AG04449 (cell line): ENCODE measurements at places on chromosomes 11 and 22.

DNA sequence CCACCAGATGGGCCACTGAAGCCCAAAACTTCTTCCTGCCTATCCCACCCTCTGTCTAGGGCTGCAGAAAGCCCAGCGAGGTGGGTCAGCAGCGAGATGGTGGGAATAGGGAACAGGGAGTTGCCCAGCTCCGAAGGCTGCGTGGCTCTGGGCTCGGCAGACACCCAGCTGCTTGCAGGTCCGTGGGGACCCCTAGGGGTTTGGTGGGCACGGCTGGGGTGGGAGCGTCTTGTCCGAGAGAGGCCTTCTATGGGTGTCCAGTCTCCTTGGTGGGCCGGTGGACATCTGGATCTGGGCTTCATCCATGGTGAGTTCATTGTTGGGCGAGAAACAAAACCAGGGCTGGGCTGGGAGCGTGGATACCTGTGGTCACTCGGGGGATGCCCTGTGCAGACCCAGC, 1211.0 kb downstream of the BRD1 start:
- DNase-seq: no peak

GRCh38 chr11:59680287-59681154, 11.7 kb upstream of the PATL1 start:
- peak; percentile 31 for DNase-seq

DNA sequence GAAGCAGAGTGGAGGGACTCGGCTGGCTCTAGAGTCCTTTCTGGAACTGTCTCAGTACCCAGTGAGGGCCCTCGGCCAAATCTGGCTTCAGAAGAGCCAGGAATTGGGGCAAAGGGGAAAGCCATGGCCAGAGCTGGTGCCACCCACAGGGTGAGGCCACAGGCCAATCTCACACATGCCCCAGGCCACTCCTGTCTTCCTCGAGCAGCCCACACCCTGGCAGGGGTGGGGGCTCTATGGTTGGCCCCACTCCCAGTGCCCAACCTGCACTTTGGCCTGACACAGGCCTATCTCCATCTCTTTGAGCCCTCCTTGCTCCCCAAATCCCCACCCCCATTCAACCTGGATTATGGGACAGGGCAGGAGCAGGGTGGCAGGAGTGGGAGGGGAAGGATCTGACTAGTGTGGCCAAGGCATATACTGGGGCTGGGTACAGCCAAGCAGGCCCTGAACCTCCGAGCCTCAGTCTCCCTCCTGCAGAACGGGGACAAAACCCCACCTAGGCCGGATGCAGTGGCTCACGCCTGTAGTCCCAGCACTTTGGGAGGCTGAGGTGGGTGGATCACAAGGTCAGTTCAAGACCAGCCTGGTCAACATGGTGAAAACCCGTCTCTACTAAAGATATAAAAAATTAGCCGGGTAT, 6.9 kb downstream of the TST start:
- no peak for DNase-seq

GRCh38 chr22:47020166-47020565, 257.7 kb downstream of the TBC1D22A start:
- DNase-seq: no peak

DNA sequence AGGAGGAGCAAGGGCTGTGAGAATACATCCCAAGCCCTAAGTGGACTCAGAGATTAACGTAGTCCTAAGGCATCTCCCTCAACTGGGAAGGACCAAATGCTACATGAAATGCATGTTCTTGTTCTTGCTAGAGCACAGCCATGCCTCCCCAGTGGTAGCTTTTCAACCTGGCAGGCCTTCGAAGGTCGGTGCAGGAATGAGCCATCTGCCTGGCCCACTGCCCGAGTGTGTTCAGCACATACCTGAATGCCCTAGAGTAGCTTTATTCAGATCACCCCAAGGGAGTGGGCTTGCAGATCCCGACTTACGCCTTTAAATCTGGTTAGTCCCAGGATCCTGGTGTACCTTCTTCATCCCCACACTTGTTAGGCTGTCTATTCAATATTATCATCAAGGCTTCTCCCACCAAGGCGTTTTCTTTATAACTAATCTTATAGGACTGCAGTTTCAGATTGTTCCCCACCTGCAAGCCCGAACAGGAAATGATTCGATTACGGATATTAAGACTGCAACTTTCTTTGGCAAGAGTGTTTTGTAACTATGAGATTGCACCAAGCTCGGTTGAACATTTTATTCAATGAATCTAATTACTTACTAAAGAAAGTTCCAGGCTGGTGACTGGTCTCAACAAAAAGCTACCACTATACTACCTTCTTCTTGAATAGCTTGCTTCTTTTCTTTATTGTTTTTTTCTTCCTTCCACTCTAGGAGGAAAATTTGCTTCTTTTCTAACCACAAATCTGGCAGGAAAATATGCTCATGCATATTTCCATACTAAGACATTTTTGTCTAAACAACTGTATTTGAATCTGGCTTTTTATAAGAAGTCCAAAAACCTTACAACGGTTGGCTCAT, 115.6 kb downstream of the SGSM3 start:
- no peak for DNase-seq

- DNase-seq: no peak
Measured at GRCh38 chr11:98829971-98830370, 190.8 kb upstream of the CNTN5 start.

DNA sequence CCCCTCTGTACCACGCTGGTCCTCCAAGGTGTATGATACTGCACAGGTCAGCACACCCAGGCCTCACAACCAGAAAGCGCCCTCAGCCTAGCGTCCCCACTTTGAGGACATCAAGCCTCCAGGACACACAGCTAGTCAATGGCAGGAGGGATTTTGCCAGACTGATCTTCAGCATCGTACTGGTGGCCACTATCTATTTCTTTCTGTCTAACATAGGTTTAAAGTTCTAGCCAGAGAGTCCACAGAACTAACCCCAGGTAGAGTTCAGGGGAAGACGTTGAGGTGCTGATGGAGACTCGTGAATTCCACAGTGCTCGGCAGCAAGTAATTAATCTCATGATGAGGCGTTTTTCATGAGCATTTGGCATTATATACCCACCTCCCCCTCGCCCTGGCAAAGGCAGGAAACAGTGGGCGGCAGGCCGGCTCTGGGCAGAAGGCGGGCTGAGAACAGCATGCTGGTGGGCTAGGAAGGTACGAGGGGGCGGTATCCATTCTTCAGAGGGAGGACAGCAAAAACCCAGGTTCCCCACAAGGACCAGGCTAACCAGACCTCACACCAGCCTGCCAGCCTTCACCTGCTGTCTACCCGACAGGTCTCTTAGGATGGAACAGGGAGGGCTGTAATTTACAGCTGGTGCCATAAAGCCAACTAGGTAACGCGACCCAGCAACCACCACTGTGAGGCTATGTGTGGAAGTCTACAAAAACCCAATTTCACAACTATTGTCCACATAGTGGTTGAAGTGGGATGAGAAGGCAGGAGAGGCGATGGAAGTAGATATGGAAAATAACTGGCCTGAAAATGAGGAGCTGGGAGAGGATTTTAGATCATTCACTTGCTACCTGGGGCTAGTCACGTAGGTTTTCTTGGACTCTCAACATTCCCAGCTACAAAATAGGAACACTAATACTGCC, 18.5 kb downstream of the MYH9 start:
- DNase-seq: no peak

DNA sequence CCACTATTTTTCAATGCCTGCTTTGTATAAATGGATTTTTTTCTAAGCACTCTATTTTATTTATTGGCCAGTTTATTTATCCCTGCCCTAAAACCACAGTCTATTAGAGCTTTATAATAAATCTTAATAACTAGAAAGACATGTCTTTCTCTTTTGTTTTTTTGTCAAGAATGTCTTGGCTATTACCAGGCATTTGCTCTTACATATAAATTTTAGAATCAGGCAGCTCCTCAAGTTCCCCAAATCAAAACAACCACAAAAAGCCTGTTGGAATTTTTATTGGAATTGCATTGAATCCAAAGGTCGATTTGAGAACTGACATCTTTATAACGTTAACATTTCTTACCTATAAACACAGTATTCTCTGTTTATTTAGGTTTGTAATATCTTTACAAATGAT, 85.8 kb upstream of the SC5D start:
- no peak for DNase-seq

GRCh38 chr11:85132851-85133585, 494.1 kb downstream of the DLG2 start:
- DNase-seq: no peak
